Pulmonary artery endothelial cell (primary cell): ENCODE measurements at places on chromosomes 11 and 22. TPM values are rescaled to one million over a fixed set of nuclear protein-coding genes. Genes with fewer than 3 reads are reported as not detected.
A peak's percentile ranks its signal among the peaks of the same experiment; 100 is the strongest.

P2RY2 gene
- 2.3 and 6.3 TPM in 2 replicates for total RNA-seq

ASCL2 gene
- not detected in 2 replicates for total RNA-seq

DNA sequence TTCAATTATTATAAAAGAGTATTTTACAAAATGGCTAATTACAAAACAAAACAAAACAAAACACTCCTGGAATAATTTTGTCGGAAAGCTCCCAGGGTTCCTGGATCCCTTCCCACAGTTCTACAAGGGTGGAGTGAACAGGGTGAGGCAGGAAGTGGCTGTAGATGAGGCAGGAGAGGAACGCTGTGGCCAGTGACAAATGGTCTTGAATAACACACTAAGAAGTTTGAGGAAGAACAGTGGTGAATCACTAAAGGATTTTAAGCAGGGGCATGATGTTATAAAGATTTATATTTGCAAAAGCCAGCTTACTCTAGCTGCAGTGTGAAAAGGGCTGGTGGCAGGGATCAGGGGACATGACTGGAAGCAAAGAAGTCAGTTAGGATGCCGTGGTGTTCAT is 33.8 kb upstream of the APOA1 start:
- no peak for DNase-seq

- no peak for DNase-seq
Observed at GRCh38 chr22:39181356-39181755, 28.9 kb upstream of the CBX7 start.

DNA sequence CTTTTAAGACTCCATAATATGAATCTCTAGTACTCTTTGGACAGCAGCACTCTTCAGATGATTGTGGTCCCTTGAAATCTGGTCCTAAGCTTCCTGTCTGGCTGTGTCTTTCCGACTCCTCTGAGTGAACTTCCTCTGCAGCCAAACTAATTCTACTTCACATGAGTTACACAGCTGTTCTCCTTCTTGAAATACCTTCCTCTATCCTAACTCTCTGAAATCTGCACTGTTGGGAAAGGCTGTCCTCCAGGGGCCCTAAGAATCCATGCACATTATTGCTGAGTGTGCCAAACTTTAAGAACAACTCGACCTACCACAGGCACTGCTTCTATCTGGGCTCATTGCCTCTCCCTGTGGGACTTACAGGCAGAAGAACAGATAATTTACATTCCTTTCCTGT is 217.3 kb upstream of the ARHGAP42 start:
- no peak for DNase-seq

DNA sequence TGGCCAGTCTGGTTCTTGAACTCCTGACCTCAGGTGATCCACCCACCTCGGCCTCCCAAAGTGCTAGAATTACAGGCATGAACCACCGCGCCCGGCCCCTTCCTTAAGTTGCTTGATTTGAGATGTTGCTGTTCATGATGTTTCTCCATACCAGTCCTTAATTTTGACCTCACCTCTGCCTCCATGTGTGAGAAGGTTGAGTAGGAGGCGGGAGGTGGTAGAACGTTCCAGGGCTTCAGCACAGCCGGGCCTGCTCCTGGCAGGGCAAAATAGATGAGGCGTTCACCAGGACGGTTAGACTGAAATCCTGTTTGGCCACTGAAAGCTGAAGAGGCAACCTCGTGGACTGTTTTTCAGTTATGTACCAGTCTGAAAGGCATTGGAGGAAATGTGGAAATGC is 48.3 kb upstream of the SYT13 start:
- DNase-seq: no peak

DNA sequence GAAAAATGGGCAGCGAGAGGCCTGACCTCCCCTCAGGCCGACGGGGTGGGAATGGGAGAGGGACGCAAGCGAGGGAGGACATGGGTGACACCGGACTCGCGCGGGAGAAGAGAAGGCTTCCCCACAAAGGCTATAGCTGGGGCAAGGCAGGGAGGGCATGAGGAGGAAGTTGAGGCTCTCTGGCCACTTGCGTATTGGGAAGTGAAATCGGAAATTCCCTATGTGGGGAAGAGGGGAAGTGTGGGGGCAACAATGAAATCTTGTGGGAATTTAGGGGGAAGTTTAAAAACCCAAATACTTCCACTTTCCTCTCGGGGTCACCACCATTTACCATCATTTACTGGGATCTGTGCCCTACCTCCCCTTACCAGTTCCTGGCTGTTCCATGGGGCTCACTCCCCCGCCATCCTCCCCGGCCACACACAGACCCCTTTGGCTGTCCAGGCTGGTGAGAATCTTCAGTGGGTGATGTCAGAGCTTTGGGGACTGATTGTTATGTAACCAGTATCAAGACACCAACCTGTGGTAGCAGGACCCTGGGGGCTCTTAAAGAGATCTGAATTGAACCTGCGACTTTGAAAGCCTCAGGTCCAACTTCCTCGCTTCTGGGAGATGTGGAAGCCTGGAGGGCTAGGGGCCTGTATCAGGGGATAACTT is 951 bp upstream of the EHD1 start:
- no peak for DNase-seq

DNA sequence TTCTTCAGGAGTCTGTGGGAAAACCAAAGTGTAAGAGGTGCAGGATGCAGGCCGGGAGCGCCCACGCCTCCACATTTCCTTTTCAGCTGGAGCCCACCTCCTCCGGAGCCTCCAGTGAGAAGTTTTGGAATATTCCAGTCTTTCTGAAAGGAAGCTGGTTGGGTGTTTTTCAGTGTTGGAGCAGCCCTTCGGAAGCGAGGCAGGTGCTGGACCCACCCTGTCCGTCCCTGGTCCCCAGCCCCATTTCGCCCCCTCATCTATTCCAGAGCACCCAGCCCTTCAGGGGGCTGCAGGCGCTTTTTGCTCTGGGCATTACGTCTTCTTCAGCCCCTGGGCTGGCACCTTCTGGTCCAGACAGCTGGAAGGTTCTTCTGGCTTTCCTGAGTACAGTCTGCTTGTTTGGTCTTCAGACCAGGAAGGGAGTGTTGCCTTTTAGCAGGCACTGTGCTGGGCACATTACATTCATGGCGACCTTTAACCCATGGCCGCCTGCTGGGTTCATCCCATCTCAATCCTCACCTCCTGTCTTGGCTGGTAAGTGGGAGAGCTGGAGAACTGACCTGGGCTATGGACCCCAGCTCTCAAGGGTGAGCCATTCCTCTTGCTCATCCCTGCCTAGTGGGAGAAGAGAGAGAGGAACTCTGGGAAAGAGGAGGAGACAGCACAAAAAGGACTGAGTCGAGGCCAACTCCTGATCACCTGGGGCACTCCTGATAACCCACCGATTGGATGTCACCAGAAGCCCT is 710 bp upstream of the THY1 start:
- DNase-seq: no peak

DNA sequence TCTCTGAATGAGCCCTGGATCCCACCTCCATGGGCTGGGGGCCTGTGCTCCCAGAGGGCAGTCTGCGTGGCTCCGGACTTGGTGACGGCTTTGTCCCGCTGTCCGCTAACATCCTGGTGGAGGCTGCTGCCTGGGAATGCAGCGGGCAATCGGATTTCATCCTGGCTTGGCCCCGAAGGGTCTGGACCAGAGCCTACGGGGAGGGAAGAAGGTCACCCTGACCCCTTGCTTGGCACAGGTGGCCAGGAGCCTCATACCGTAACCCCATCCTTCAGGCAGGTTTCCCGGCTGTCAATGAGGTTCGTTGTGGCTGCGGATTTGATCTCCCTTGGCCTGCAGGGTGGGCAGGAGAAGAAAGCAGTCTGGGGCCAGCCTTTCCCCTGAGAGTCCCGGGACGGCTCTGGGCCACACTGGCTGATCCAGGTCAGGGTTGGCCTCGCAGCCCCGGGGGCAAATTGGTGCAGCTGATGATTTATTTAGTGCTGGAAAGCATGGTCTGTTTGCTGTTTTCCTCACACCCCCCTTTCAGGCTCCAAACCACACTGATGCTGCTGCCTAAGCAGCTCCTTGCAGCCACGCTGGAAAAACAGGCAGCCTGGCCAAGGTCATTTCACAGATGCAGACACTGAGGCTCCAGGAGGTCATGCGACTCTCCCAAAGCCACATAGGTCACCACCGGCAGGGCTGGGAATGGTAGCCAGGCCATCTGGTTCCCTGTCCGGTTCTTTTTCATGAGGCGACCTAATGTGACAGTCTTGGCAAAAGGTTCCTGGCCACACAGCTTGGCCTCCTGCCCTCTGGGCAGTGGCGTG is 15.0 kb downstream of the PRDM11 start:
- no peak for DNase-seq

GPHA2 gene
- not detected in 2 replicates for total RNA-seq

MMP7 gene
- 0.11 TPM in 1 of 2 replicates, not detected in the other for total RNA-seq

SEPTIN5 gene
- 11.1 and 11.8 TPM in 2 replicates for total RNA-seq

DNA sequence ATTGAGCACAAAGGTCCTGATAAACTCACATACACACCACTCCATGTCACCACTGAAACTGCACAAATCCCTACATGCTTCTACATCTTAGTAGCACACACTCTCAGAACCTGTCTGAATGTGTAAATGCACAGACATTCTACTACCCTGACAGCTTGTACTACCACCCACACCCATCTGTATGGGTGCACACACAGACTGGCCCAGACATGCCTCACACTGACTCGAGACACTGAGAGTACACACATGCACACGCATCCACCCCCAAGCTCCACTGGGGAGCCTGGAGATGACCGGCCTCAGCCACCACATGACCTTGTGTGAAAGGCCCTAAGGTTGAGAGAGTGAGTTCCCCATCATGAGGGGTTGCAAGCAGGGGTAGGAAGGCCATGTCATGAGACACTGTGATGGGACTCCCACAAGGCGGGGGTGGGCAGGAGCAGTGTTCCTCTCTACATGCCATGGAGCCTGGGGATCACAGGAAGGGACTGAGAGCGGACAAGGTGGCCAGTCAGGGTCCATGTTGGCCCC is 28.1 kb downstream of the ARAP1 start:
- no peak for DNase-seq

HIRA gene
- 22.8 and 26.1 TPM in 2 replicates for total RNA-seq

GRCh38 chr22:32327066-32327465 is 30.6 kb upstream of the RFPL3 start:
- DNase-seq: peak; percentile 35

DNA sequence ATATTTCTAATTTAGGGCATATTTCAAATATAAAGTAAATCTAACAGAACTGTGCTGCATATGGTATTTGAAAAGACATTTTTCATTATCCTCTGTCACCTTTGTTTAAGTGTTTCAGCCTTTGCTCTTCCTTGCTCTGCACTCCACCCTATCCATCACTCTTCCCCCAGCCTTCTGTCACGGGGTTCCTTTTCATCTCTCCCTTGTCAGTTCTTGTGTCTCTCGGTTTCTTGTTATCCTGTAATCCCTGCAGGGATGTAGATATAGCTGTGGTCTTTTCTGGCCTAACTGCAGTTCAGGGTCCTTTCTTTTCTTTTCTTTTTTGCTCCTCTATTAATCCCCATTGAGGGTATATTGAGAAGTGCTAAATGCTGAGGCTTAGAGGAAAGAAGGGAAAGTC is 261.9 kb downstream of the DCDC1 start:
- no peak for DNase-seq

SLC6A5 gene
- total RNA-seq: not detected in 2 replicates

EWSR1 gene
- total RNA-seq: 220 TPM in 2 replicates

SYNGR1 gene
- 2.3 and 3.9 TPM in 2 replicates for total RNA-seq

GRCh38 chr11:72686639-72687220 is 12.5 kb upstream of the PDE2A start:
- DNase-seq: no peak

GRCh38 chr22:37244922-37245722 is 1.1 kb upstream of the RAC2 start:
- no peak for DNase-seq

PANX2 gene
- 0.53 and 0.99 TPM in 2 replicates for total RNA-seq

DNA sequence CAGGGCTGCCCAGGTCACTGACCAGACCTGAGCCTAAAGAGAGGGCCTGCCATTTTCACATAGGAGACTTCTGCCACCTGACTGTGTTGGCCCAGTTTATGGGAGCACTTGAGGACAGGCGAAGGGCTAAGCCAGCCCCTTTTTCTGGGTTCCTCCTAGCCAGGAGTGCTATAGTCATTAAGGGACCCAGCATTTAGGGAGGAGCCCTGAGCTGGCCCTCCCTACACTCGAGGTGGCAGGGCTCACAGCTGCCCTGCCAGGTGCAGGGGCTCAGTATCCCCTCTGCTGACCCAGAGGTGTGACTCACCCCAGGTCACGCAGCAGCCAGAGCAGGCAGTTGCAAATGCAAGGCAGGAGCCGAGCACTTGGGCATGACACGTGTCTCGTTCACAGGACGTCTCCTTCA is 86.3 kb upstream of the CRYBB3 start:
- DNase-seq: no peak

DNA sequence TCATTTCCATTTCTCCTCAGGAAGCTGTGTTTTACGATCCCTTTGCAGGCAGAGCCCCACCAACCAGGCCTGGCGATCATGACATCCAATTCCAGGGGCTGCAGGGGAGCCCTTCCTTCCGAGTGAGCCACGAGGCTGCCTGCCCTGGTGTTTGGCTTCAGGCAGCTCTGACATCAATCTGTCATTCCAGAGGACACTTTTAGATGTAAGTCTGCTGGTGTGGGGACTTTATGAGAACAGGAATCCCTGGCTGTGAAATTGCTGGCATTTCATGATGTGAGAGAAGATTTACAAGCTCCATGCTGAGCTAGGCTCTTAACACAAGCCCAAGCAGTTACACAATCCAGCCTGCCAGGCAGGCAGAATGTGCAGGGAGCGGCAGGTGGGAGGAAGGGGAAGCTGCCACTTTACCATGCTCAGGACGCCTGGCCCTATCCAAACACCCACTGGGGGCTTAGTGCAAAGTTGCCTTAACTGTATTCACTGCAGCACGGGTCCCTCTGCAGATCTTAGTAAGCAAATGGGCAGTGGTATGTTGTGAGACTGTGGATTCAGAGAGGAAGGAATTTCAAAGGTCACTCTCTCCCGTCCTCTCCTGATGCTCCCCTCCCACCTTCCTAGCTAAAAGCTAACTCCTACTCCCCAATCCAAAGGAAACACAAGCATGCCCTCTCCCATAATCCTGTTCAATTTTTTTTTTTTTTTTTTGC is 43.4 kb upstream of the MICAL2 start:
- DNase-seq: no peak

DNA sequence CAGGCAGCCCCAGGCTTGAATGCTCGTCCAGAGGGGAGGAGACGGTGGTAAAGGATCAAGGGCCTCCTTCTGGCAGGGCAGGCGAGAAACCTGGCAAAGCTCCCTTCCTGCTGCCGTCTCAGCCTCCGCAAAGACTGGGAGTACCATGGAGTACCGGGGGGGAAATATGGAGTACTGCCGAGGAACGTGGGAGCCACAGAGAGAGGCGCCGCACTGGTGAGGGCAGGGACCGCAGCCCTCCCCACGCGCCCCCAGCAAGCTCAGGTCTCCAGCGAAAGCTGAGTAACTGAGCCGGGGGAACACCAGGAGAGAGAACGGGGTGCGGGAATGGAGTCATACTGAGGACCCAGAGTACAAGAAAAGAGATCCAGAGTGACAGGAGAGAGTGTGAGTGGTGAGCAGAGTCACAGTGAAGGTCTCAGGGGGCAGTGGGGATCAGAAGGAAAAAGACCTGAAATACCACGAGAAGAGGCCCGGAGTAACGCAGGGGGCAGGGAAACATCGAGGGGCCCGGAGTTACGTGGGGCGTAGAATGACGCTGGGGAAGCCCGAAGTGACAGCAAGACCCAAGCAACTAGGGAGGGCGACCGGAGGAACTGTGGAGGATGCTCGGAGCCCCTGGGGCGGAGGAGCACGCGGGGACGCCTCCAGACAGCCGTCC is 740 bp downstream of the EML3 start:
- DNase-seq: no peak

MRGPRF gene
- total RNA-seq: not detected in 2 replicates
